ENCODE measurements at places on chromosomes 3 and 15.
A peak's percentile ranks its signal among the peaks of the same experiment; 100 is the strongest.

DNA sequence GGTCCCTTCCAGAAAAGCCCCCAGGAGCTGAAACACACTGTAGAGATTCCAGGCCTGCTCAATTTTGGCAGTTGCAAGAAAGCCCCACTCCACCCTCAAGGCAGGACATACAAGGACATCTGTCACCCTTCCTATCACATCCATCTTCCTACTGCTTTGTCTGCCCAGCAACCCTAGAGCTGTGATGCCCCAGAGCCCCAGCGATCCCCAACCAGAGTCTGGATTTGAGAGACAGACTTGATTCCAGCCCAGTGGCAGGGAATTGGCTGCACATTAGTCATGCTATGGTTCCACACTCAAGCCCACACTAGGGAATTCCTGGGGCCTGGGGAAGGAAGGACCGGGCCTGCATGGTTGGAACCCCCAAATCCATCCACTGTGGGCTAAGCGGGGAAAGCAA, 56.8 kb downstream of the ATP2B2 start:
- DNase-seq = no peak

DNA sequence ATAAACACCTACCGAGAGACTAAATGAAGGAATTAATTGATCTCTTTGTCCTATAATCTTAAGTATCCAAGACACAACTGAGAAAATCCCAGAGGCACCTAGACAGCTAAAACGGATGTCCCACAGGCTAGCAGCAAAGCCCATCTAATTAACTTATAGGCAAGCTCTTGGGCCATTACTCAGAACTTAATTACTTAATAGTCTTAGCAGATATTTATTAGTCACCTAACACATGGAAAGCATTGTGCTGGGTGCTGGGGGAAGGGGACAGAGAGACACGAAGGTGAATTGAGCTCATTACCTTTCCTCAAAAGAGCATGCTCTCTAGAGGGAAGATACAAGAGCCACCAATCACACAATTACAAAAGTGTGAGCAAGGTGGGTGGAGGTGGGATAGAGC, 189.8 kb upstream of the PROK2 start:
- no peak for DNase-seq

DNA sequence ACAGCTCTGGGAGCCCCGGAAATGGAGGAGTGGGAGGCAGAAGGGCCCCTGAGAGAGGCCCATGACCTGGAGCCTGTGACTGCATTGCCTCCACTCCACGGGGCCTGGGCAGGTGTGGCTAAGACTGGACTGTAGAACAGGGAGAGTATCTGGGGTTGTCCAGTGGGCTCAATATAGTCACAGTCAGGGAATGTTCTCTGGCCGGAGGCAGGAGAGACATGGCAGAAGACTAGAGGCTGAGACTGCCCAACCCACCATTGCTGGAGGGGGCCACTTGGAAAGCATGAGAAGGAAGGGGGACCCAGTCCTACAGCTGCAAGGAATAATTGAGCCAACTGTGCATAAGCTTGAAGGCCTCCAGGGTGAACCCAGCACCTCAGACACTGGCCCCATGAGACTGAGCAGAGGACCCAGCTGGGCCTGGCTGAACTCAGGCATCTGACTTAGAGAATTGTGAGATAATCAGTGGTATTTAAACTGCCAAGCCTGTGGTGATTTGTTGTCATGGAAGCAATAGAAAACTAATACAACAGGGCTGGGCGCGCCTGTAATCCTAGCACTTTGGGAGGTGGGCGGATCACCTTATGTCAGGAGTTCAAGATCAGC, 33.1 kb downstream of the NIPA2 start:
- DNase-seq = no peak

DNA sequence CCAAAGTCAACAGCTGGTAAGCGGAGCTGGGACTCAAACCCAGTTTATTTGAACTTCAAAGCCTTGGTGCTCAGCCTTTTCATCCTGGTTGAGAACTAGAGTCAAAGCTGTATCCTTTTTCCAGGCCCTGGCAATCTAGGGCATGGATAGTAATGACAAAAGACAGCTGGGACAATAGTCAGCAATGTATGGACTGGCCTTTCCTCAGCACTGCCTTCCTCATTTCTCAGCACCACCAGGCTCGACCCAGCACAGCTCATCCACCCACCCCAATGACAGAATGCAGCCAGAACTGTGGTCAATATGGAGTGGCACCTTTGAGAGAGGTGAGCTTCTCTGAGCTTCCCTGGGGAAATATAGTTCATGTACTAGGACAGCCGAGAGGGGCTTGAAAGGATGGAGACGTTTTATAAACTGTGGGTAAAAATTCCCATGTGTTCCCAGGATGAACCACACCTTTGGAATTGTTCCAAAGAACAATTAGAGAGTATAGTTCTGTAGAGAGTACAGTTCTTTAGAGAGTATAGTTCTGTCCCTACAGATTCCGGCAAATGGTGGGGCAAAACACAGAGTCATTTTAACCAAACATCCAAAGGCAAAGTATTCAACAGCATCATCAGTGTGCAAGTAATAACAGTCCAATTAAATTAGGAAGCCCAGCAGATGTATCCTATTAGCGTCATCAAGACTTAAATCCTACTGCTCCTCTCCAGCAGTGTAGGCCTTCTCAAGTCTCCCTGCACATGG, 30.2 kb upstream of the IREB2 start:
- no peak for DNase-seq

- no peak for DNase-seq
Observed at GRCh38 chr15:94722024-94722636, 490.8 kb downstream of the MCTP2 start.

DNA sequence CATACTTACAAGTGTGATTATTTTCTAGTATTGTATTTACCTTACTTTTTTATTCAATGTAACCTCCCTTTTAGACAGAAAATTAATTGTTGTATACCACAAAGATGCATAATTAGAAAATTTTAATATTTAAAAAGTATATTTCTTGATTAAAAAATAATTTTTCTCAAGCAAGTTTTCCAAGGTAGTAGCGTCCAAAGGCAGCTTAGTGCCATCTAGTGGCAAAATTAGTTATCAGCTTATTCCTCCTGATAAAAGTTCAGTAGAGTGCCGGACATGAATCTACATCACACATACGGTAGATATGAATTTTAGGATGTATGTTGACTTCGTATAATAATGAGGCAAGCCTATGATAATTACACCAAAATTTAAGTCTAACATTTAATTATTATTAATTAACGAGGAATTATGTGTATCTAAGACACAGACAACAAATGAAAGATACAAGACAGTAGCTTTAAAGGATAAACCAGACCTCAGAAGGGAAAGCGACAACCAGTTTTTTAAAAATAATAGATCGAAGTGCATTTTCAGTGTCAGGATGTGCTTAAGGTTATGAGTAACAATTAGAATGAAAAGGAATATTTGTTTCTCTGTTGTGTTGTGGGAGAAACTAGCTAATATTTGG, 405.9 kb downstream of the ROBO1 start:
- DNase-seq = peak; percentile 51

- DNase-seq = no peak
Observed at GRCh38 chr3:148642214-148642613, 55.5 kb upstream of the AGTR1 start.

- no peak for DNase-seq
Observed at GRCh38 chr15:78083687-78084448, 6.4 kb upstream of the TBC1D2B start.

DNA sequence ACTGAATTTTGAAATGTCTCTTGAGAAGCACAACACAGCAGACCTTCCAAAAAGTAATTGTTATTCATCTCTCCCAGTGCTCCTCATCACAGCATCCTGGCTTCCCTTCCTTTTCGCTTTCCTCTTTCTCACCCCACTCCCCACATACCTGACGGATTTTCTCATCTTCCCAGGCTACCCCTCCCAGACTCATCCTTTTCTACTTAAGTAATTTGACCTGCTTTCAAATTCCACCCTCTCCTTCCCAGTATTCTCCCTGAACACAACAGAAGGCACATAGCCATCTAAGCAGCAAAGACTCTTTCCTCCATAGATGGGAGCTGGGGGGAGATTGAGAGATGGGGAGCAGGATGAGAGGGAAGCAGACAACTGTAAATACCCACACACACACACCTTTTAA, 187.1 kb upstream of the STT3B start:
- DNase-seq = no peak

- no peak for DNase-seq
Observed at GRCh38 chr3:39433642-39434041, 27.1 kb downstream of the RPSA start.

DNA sequence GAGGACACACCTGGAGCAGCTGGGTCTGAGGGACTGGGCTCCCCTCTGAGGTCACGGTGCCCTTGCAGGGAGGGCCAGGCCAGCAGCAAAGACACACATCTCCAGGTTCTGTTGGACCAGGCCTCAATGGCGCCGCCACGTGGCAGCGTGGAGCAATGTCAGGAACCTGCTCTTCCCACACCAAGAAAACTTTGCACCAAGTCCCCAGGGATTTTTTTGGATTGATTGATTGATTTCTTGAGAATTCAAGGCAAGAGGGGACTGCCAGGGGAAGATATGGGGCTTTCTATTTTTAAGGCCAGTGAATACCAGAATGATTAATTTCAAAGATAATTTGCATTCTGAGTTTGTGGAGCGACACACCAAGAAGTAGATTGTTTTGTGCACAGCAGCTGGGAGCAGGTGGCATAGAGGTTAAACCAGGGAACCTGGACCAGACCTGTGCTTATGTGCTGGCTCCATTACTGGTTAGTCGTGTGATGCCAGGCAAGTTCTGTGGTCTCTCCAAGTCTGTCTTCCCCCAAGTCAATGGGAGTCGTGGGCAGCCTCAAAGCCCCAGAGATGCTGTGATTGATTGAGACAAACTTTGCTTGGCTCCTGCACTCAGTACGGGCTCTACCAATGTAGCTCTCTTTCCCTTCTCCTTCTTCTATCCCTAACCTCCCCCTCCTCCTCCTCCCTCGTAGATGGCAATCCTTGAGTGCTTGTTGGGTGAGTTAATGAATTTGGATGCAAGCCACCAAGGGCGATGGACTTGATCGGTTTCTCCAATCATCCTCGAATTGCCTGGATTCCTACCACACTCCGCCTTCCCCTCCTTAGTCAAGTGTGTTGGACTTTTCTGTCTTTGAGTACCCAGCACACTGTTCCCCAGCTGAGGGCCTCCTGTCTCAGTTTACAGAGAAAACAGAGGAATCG, 96.2 kb upstream of the TRPM1 start:
- no peak for DNase-seq

- DNase-seq = no peak
Observed at GRCh38 chr15:38545179-38545578, 19.4 kb downstream of the RASGRP1 start.

DNA sequence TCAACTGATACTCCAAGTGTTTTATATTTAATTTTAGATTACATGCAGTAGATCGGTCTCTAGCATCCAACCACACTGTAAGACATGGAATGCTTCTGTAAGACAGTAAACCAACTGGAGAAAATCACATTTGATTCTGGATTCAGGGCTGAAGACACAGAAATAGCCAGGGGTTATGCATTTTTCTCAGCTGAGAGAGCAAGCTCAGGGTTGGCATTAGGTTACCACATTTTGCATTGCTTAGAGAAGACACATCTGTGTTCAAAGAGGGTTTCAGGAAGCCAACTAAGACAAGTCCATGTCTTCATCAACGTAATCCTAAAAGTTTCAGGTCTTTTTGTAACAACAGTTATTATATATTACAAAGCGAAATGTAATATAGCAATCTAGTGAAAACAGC, 27.7 kb upstream of the UNC13C start:
- DNase-seq = no peak
